Brain (organoid and tissue), 16 donors: ENCODE measurements at places on chromosomes 4 and X. TPM values are rescaled to one million over a fixed set of nuclear protein-coding genes. Genes with fewer than 3 reads are reported as not detected.

DNA sequence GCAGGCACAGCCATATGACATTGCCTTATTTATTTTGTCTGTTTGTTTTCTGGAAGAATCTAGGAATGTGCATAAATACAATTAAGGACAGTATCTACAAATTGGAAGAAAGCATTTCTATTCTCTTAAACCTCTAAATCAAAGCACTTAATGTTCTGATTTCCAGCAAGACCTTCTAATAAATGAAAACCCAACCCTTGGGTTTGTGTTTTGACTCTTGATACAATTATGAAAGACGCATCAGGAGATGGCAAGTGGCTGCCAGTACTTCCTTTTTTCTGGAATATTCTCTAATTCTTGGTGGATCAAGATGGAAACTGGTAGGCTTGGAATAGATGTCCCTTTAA lies 437 bp upstream of the CPE start:
- DNase-seq = no peak

Gene SLITRK2
- 2.2 TPM for polyA plus RNA-seq

- no peak for DNase-seq
Observed at GRCh38 chr4:113382704-113383103, 333.3 kb downstream of the ANK2 start.

Gene HTN3
- not detected for polyA plus RNA-seq
